ENCODE measurements at places on chromosomes 6 and 20.

DNA sequence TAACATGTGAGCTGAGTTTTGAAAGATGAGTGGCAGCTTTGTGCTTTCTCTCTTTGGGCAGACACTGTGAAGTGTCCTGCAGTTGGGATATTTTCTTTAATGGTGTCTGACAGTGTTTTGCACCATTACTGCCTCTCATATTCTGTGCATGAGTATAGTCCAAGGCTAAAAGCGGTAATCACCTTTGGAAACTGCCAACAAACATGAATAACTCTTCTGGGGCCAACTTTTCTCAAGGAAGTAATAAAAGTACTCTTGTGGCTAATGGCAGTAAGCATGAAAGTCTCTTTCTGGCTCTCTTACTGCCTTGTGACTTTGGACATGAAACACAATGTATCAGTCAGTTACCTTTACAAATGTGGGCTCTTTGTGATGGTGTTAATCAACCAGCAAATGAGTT lies 91.7 kb upstream of the SOX4 start:
- no peak for DNase-seq

GRCh38 chr6:166499350-166500163 lies 86.9 kb downstream of the RAMACL start:
- no peak for DNase-seq

DNA sequence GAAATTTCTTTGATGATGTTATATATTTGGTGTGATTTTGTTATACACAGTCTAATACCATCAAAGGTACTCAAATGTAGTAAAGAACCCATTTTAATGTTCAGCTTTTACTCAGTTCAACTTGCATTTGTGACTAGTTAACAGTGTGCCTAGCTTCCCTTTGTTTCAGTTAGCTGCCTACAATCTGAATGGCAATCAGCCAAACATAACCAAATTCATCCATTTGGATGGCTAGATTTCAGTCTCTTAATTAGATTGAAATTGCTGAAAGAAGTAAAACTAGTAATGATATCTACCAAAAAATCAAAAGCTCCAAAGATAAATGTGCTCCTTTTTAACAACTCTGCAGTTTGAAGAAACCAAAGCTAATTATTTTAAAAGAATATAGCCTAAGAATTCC lies 6.9 kb downstream of the EPHA7 start:
- no peak for DNase-seq

DNA sequence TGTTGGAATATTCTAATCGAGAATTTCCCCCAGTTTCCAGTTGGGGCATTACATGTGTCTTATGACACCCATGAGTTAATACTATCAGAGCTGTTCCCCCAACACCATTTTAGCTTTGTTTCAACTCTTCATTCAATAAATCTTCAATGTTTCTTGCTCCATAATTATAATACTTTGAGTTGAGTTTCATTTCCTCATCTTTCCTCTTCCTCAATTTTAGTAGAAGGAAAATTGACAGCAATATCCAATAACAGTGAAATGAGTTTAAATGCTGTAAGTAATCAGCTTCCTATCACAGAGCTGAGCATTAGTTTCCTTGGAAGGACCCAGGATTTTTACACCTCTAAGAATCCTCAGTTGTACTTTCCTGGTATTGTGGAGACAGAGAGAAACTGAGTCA lies 1.0 kb upstream of the STMND1 start:
- DNase-seq = no peak

DNA sequence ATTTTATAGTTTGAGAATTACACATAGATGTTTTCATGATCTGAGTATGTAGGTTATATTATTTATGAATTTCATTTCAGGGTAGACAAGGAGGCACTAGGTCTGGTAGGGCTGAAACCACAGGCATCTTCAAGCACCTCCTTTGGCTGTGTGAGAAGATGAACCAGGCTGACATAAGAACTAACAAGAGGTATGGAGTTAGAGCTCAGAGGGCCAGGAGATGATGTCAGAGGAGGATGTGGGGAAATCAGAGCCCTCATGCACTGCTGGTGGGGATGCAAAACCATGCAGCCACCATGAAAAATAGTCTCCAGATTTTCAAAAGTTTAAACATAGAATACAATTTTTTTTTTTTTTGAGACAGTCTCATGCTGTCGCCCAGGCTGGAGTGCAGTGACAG lies 13.6 kb upstream of the RIPOR3 start:
- no peak for DNase-seq

- no peak for DNase-seq
These were observed 608.0 kb downstream of the PHF3 start for GRCh38 chr6:64243618-64244017.

All from activated CD8-positive, alpha-beta memory T cell treated with anti-CD3 and anti-CD28 coated beads for 24 hours (primary cell).